Activated naive CD8-positive, alpha-beta T cell treated with anti-CD3 and anti-CD28 coated beads, Interleukin-2, amount 10 ng/mL, durations not matched to agents 7 days and 5 days (primary cell): ENCODE measurements at places on chromosomes 6 and 20. TPM values are rescaled to one million over a fixed set of nuclear protein-coding genes. Genes with fewer than 3 reads are reported as not detected.

- no peaks in the 10 kb centered on the region for H3K27me3 ChIP-seq
- no peak overlapping the region for H3K27ac ChIP-seq
- no peak for DNase-seq
- peaks cover 4% of the 10 kb centered on the region for H3K4me1 ChIP-seq
These were observed 302.0 kb upstream of the PLCB4 start for GRCh38 chr20:8766868-8767390.

GRCh38 chr20:45629496-45630100 lies at the start of gene WFDC10A:
WFDC10A (plus strand) TSS chr20:45629739; CDS start chr20:45629814, 75 bp downstream.
- DNase-seq, result no peak
- H3K36me3 ChIP-seq, result no peaks in the 10 kb centered on the region
- H3K4me1 ChIP-seq, result peaks cover 1% of the 10 kb centered on the region
- H3K4me3 ChIP-seq, result no peak within 1 kb of the TSS
- peaks cover 14% of the 10 kb centered on the region for H3K27me3 ChIP-seq

DNA sequence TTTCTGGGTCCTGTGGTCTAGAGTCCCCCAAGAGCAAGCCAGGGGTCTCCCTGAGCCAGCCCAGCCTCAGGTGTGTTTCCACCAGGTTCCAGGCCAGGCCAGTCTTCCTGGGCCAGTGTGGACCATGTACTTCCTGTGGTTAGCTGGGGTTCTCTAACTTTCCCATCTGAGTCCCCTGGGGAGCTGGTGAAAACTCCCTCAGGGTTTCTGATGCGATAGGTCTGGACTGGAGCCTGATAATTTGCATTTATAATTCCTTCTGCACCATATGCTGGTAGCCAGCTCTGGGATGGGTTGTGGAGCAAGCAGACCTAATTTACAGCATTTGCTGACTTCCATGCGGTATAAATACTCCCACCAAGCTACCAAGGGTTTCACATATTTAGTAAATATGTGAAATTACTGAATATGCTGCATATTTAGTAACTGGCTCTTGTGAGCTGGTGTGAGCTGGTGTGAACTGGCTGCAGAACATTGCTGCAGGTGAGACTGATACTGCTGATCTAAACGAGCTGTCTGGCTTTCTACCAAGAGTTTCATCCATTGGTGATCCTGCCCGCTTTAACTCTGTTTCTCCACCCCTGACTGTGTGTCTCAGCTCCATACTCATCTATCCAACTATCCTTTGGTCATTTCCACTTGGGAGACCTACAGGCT lies 62.6 kb downstream of the RIN2 start:
- H3K27me3 ChIP-seq, result peaks cover 9% of the 10 kb centered on the region
- H3K27ac ChIP-seq, result no peak overlapping the region
- H3K4me3 ChIP-seq, result no peak overlapping the region
- no peaks in the 10 kb centered on the region for H3K36me3 ChIP-seq

PIGT gene
- 72.7 TPM for total RNA-seq

SDC4 gene
- total RNA-seq, result 7.0 TPM

DNA sequence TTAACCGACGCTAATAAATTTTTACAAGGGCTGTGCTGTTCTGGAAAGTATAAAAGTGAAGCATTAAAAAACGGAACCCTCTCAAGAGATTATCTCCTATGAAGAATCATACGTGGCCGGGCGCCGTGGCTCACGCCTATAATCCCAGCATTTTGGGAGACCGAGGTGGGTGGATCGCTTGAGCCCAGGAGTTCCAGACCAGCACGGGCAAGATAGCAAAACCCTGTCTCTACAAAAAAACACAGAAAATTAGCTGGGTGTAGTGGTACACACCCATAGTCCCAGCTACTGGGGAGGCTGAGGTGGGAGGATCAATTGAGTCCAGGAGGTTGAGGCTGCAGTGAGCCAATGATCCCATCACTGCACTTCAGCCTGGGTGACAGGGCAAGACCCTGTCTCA lies 83.4 kb downstream of the GMPR start:
- DNase-seq, result no peak
- H3K36me3 ChIP-seq, result peaks cover 17% of the 10 kb centered on the region
- peaks cover 57% of the 10 kb centered on the region for H3K4me1 ChIP-seq
- H3K4me3 ChIP-seq, result no peak overlapping the region

DNA sequence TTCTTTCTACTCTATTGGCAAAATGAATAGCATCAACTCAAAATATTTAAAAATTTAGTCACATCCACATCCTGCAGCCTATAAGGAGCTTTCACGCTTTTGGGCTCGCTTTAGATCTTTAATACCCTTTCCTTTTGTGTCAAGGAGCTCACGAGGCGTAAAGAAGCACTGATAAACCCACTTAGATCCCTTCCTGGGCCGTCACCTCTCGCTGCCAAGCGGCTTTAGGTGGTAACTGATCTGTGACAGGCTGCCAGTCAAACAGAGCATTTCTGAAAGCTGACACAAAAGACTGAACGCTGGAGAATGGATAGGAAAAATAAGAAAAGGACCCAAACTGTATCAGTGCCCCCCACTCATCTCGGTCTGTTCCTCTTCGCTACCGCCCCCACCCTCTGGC lies 385.7 kb upstream of the MMS22L start:
- no peaks in the 10 kb centered on the region for H3K4me1 ChIP-seq
- H3K27me3 ChIP-seq, result no peaks in the 10 kb centered on the region

CLPSL1 gene
- total RNA-seq, result not detected

DNA sequence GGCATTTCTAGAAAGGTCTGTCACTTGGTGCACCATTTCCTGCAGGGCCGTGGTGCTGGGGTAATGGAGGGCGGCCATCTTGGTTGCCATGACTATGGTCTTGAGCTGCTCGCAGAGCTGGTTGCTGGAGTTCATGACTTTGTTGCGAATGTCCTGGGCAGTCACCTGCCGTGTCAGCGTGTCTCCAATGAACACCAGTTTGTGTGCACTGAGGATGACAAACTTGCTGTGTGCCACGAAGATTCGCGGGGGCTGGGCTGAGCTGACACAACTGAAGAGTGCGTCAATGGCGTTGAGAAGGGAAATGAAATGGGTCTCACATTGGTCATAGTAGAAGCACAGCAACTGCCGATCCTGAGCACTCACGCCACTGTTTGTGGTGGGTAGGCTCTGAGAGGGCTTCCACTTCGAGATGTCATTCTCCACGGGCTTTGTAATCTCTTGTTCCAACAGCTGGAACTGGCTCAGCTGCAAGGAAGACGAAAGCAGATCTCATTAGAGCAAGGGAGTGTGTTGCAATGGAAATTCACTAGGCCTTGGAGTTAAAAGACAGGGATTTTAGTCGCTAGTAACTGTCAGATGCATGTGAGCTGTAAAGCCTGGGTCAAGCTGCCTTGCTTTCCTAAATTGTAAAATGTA lies 47.1 kb downstream of the NEDD9 start:
- no peak for DNase-seq
- H3K4me1 ChIP-seq, result peaks cover 7% of the 10 kb centered on the region
- no peaks in the 10 kb centered on the region for H3K27me3 ChIP-seq
- peaks cover 82% of the 10 kb centered on the region for H3K36me3 ChIP-seq
- H3K27ac ChIP-seq, result no peak overlapping the region
